ENCODE measurements at places on chromosomes 3 and 15.

GRCh38 chr15:66740802-66741201 is 38.8 kb downstream of the SMAD6 start:
- no peak for DNase-seq

DNA sequence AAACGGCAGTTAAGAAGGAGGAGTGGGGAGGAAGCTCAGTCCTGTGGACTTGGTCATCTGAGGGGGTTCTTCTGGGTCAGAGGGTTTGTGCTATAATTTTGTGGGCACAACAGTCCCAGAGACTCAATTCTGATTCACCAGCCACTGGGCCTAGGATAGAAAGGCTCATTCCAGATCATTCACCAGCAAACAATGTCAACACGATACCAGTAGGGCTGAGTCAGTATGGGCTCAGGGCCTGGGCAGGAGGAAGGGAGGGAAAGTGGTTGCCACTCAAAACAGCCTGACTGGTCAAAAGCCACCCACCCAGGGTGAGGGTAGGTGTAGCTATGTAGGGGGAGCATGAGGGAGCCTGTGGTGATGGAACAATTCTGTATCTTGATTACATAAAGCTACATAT is 86.9 kb upstream of the MEX3B start:
- DNase-seq: no peak

DNA sequence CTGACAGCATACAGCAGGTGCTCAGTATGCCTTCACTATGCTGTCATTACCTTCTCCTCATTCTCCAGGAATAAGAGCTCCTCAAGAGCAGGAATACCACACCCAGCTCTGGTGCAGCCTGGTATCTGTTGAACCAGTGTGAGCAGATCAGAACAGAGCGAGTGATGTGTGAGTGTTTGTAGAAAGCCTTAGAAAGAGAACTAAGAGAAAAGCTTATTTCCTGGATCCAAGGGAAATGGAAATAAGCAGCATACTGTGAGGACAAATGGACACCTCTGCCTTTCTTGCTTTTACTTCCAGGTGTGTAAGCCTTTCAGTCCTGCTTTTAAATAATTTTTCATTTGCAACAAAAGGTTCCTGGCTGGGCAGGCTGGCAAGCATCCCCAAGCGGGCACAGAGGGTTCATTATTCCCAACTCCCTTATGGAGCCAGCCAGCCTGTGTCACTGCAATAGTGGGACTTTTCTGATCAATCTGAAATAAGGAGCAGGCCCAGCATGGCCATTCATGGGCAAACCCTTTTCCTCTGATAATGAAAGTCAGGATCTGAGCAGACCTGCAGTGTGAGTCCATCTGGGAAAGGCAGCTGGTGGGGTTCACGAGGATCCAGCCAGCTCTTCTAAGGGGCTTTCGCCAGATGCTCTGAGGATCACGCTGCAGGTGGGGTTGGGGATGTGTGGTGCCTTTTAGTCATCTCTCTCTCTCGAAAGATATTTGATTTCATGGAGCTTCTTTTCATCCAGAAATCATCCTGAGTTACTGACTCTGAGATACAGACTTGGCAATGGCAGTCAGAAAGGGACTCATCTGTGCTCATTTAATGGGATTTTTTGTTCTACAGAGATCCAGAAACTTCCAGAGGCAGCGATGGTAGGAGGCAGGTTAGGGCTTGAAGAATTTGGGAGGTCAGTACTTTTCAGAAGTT is 594.9 kb upstream of the CFAP20DC start:
- DNase-seq: no peak

GRCh38 chr3:117553461-117553860 is 843.9 kb downstream of the TUSC7 start:
- no peak for DNase-seq

DNA sequence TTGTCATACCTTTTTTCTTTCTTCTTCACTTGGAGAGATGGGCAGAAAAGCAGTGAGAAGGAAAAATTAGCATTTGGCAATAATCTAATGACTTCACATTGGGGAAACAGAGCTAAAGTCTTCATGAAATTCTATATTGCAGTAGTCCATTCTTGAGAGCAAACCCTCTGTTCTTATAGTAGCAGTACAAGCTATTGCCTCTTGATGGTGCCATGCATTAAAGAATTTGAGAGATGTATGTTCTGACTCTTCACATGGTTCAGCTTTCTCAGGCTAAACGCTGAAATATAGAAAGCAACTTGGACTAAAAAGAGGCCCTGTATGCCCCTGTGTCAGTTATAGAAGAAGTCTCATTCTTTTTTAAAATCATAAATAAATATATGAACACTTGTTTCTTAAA is 36.0 kb downstream of the PHLDB2 start:
- no peak for DNase-seq

GRCh38 chr3:183695569-183696364 is 1.8 kb upstream of the YEATS2 start:
- DNase-seq: no peak

DNA sequence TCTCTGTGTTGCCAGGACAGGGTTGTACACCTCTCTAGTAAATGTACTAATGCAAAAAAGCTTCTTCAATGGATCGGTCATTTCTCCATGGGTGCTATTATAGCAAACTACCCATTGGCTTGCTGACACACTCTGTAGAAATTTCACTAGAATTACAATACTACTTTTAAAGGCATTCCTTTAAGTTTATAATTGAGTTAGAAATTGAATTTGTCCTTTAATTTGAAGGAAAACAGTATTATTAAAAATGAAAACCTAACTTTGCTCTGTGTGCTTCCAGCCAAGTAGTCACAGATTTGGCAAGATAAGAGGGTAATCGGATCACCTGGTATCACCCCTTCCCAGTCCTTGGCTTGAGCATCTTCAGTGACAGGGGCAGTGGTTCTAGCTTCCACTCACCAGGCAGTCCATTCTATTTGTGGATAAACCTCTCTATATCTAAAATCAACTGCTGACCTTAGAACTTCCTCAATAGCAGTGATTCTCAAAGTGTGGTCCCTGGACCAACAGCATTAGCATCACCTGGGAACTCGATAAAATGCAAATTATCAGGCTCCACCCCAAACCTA is 93.2 kb downstream of the GHSR start:
- no peak for DNase-seq

DNA sequence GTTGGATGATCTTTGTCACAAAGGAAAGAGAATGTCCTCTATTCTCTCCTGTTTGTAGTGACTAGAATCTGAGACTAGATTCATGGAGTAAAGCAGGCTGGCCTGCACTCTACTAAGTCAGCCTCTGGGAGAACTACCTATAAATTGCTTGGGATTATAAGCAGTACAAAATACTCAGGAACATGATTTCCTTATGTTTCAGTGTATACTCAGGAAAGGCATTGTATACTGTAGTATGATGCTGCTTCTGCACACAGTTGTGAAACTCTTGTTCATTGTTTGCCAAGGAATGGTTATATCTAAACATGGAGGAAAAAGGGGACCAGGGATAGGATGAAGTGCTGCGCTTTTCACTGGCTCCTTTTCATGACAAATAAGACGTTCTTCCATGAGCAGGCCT is 49.2 kb downstream of the OXSR1 start:
- no peak for DNase-seq

DNA sequence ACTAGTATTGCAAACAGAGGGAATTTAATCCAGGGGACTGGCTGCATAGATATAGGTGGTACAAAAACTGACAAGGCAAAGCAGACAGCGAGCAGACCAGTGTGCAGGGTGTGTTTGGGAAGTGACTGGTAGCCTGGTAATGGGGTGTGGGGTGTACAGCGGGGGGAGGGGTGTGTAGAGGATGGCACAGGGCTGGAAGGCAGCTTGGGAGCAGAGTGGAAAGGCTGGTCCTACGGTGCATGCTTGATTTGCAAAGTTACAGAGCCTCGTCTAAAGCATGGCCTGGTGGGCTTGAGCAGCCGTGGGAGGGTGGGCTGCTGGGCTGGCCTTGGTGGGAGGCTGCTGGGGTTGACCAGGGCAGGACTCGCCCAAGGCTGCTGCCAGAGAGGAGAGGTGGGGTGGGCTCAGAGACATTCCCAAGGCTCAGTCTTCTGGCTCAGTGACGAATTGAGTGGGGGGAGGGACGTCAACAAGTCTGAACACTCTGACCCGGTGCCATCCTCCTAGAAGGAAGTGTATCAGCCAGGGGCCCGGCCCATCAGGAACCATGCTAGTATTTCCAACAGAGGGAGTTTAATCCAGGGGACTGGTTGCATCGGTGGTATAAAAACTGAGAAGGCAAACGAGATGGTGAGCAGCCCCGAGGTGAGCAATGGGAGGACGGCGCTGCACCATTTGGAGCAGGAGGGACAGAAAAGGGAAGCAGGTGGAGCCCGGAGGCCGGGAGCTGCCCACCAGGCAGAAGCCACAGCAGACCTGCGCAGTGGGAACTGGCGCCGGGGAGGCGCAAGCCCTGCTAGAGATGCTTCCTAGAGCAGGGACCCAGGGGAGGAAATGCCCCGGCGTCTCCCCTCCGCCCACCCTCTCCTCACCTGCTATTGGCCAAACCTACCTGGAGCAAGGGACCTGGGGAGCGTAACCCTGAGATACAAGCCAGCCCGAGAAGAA is 29.2 kb downstream of the CPN2 start:
- no peak for DNase-seq

- no peak for DNase-seq
These were observed 6.2 kb downstream of the MGA start for GRCh38 chr15:41666353-41666920.

- DNase-seq: peak; percentile 13
These were observed 51.0 kb upstream of the SSR3 start for GRCh38 chr3:156605686-156606605.

GRCh38 chr15:79972863-79973262 is 1.9 kb upstream of the BCL2A1 start:
- no peak for DNase-seq

DNA sequence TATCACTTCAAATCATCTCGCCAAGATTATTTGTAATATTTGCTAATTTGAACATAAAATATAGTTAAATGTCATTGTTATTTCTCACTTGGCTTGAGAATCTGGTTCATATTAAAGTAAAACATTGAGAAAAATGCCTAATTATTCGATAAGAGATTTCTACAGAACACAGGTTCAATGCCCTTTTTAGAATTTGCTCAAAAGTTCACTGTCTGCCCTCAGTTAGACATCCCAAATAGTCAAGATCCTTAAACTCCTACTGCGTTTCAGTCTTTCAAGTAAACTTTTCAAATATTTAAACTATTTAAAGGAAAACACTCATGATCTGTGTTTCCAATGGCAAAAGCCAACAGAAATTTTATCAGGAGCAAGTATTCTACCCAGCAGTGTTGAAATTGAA is 204.1 kb upstream of the AGTR1 start:
- DNase-seq: no peak

GRCh38 chr15:45729141-45729540 is 94.3 kb downstream of the SQOR start:
- DNase-seq: no peak

DNA sequence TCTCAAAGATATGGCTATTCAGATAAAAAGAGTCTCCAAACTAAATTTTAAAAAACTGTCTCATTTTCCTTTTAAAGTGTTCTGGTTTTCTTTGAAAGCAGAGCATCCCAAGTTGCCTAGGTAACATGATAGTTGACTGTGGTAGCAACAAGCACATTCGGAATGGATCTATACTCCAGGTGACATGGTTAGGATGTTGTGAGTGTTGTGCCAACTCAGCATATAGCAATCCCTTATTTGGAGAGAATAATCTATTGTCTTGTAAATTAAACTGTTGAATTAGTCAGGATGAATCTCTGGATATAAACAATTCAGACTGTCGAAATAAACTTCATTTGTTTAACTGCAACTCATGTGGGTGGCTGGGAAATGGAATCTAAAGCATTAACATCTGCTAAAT is 418.6 kb downstream of the TUSC7 start:
- no peak for DNase-seq

- no peak for DNase-seq
These were observed 265.2 kb upstream of the TLE3 start for GRCh38 chr15:70362886-70363285.

DNA sequence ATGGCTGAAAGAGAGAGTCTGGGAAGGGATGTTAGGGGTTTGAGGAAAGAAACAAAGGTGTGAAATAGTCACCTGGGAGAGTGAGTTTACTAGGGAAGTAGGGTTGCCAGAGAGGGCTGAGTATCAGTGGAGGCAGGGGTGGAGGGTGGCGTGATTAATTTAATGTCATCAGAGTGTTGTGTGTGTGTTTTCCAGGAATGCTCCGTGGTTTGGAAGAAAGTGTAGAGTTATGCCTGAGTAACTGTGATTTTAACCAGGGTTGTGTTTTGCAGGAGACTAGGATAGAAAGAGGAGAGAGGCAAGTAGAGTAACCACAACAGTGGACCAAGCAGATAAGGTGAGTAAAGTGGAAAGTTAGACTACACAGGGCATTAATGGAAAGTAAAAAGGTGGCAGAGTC is 27.2 kb downstream of the PLD1 start:
- DNase-seq: no peak

- DNase-seq: no peak
These were observed at the start of gene DZIP1L for GRCh38 chr3:138114988-138115971. Gene DZIP1L, minus strand, starts transcription at chr3:138115608. Its CDS starts 11,637 bp downstream, at chr3:138103971.

DNA sequence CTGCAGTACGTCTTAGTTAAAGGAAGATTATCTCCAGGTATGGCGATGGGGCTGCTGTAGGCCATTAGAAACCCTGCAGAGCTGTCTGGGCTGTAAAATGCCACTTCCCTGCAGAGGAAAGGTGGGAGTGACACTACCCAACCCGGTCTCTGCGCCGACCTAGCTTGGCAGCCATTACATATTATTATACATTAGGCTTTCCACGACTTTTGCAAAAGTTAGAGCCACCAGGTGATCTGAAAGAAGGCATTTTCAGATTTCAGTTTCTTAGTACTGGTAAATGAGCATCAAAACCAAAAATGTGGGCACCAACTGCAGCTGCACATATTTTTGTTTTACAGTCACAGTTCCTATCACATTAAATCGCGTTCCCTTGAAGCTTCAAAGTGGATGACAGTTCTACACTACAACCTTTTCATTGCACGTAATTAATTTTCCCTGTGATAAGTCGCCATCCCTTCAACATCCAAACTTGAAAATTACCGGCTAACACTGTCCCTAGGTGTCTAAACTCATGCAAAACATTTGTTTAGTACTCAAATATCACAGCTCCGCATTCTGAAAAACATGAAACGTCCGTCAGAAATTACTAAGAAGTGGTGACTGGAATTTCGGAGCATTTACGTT is 81.4 kb upstream of the CHD2 start:
- DNase-seq: no peak

DNA sequence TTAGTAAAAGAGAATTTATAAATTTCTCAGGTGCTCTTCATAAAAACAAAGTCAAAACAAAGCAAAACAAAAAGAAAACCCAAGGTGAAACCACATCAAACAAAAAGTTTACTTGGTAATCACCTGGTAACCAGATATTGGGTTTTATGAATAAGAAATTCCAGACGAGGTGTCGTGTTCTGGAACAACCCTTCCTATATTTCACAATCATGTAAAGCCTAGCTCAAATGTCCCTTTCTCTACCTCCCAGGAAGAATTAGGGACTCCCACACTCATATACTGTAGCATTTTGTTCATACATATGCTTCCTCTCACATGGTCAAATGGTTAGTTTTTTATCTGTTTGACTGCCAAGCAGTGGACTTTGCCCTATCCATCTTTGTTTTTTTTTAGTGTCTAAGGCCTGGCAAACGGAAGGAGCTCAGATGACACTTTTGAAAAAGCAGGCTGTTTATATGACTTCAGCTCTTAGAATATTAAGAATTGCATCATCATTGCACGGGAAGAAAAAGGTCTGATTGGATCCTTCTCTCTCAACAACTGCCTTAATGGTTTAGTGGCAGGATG is 326.7 kb upstream of the TBL1XR1 start:
- DNase-seq: no peak

GRCh38 chr3:193665370-193665989 is 72.5 kb downstream of the OPA1 start:
- DNase-seq: peak; percentile 37
